Naive B cell (primary cell): ENCODE measurements at places on chromosomes 5 and 9.

GRCh38 chr9:128275198-128276007, at the start of gene GOLGA2:
Gene GOLGA2 (minus strand): TSS chr9:128276007. CDS start chr9:128275976, 31 bp downstream.
- no peak for DNase-seq

GRCh38 chr5:133332439-133333024, 279.8 kb downstream of the FSTL4 start:
- no peak for DNase-seq

GRCh38 chr5:166262395-166262794, 2029.0 kb upstream of the WWC1 start:
- DNase-seq: no peak

DNA sequence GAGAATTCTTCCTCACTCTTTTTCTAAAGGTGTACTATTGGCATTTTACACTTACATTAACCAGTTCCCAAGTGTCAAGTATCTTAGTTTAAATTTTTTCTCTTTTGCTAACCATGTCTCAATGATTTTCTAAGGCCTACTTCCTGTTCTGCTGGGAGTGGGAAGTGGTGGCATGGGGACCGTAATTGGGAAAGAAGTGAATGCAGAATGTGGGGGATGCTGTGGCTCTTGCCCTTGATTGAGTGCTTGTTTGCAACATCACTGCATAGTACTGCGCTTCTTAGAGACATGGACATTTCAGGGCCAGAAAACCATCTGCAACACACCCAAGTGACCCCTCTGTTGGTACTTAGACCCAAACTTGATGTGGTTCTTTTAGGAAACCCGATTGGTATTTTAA, 32.8 kb downstream of the MRRF start:
- DNase-seq: no peak

DNA sequence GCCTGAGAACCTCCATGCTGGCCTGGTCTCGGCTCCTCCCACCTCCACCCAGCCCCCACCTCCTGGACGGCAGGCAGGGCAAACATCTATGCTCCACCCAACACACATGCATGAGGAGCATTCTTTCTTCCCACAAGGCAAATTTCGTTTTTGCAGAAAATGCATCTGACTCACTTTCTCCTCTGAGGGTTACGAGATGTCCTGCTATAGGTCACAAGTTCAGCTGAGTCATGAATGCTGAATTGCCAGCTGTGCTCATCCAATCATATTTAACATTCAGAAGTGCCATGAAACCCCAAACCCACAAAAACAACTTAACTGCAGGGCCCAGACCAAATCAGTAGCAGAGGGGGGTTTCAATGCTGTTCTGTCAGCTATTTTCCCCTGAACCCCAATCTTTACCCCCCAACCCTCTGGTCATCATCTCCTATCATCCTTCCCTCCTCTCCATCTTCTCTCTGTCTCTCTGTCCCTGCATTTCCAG, 39.0 kb upstream of the OSMR start:
- no peak for DNase-seq

DNA sequence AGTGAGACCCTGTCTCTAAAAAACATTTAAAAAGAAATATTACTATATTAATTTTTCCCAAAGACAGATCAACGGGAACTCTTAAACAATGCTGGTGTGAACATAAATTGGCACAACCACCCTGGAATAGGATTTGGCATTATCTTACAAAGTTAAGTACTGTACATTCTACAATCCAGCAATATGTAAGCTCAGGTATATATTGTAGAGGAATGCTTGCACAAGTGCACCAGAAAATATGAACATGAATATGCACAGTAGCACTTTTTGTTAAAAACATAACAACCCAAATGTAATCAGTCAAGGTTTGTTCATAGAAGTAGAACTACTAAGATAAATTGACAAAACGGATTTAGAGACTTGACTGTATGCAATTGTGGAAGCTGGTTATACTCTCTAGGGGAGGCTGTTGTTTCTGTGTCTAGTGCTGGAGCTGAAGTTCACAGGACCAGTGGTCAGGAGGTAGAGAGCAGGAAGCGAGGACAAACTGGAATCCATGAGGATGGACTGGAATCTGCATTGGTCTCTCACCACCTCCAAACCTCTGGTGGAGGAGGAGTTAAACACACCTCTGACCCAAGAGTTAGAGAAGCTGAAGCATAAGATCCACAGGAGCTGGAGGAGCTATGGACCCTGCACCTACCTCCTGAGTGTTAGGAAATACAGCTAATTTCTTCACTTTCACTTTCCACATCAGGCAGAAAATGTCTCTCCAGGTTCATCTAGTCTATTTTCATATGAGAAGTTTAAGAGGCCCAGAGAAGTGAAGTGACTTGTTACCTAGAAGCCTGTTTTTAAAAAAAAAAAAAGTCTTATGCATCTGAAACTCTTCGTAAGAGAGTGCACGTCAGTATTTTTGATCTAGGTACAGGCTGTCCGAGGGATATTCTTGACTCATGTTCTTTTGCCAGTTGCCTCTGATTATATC, 20.3 kb upstream of the RIC1 start:
- no peak for DNase-seq

DNA sequence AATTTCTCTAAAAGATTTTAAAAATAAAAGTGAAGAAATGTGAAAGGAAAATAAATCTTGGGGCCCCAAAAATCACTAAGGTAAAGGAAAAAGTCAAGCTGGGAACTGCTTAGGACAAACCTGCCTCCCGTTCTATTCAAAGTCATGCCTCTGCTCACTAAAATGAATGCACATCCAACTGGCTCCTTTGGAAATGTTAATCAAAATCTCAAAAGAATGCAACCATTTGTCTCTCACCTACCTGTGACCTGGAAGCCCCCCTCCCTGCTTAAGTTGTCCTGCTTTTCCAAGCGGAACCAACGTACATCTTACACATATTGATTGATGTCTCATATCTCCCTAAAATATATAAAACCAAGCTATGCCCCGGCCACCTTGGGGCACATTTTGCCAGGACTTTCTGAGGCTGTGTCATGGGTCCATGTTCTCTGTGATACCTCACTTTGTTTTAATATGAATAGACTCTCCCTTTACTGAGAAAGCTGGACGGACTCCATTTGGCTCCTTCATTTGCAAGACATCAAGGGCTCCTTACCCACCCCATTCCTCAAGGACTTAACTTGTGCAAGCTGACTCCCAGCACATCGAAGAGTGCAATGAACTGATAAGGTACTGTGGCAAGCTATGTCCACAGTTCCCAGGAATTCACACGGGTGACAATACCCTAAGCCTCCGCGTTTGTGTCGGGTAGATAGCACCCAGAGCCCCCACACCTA, 164.3 kb downstream of the SMC2 start:
- no peak for DNase-seq

- DNase-seq: no peak
Observed at GRCh38 chr9:82599336-82599949, 463.5 kb downstream of the RASEF start.

GRCh38 chr9:133488686-133489252, 9.9 kb upstream of the SLC2A6 start:
- DNase-seq: no peak

DNA sequence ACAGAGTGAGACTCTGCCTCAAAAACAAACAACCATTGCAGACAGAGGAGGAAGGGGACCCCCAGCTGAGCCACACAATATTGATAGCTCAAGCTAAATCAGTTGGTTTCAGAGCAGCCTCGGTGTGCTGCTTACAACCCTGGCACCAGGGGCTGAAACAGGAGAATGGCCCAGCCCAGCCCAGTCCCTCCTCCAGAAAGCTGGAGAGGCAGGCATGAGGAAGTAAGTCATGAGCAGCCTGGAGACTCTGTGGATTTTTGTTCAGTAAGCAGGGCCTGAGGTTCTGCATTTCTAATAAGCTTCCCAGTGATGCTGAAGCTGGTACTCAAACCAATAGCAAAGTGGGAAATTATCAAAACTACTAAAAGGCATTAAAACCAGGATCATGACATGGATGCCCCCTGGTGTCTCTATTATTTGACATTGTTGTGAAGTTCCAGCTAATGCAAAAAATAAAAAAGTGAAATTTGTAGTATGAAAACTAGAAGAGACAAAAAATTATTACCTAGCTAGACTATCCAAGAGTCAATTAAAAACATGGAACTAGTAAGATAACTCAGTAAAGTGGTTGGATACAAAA, 14.2 kb downstream of the PRRT1B start:
- DNase-seq: no peak

DNA sequence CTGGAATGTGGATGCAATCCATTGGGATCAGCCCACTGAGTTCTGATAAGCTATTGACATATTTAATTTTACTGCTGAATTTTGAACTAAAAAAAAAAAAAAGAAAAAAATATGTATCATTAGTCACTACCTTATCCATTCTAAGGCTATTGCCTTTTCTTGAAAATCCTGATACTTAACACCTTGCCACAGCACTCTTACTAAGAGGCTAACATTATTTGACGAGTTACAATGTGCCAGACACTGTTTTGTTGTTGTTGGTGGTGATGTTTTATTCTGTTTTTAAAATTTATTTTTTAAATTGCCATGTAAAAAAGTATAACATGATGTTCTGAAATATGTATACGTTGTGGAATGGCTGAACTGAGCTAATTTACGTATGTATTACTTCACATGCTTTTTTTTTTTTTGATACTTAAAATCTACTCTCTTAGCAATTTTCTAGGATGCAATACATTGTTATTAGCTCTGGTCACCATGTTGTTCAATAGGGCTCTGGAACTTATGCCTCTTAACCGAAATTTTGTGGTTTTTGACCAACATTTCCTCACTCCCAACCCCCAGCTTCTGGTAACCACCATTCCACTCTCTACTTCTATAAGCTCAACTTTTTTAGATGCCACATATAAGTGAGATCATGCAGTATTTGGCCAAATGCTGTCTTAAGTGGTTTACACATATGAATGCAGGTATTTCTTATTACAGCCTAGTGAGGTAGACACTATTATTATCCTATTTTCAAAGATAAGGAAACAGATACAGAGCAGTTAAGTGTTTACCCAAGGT, 134.8 kb upstream of the PCA3 start:
- no peak for DNase-seq

- no peak for DNase-seq
Observed at GRCh38 chr5:107977550-107978071, 306.9 kb upstream of the EFNA5 start.

GRCh38 chr5:149561848-149562247, 10.6 kb upstream of the CSNK1A1 start:
- no peak for DNase-seq

GRCh38 chr5:180208435-180209081, 453 bp downstream of the RASGEF1C start:
- no peak for DNase-seq

GRCh38 chr9:2116073-2116472, 100.9 kb downstream of the SMARCA2 start:
- no peak for DNase-seq

DNA sequence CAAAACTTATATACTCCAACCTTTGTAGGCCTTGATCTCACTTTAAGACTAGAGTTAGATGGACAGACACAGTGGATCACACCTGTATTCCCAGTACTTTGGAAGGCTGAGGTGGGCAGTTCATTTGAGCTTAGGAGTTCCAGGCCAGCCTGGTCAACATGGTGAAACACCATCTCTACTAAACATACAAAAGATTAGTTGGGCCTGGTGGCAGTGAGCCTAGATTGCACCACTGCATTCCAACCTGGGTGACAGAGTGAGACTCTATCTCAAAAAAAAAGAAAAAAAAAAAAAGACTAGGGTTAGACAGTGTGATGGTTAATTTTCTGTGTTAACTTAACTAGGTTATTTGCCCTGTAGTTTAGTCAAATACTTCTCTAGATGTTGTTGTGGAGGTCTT, 74.1 kb downstream of the CFAP95 start:
- DNase-seq: no peak

GRCh38 chr5:143216211-143216610, 187.3 kb downstream of the NR3C1 start:
- DNase-seq: no peak

- DNase-seq: no peak
Observed at GRCh38 chr5:149913436-149914419, 30.9 kb downstream of the PDE6A start.

GRCh38 chr5:96660971-96661854, 963 bp upstream of the CAST start:
- DNase-seq: peak; percentile 54

- DNase-seq: no peak
Observed at GRCh38 chr9:112009656-112010055, 113.0 kb downstream of the UGCG start.

DNA sequence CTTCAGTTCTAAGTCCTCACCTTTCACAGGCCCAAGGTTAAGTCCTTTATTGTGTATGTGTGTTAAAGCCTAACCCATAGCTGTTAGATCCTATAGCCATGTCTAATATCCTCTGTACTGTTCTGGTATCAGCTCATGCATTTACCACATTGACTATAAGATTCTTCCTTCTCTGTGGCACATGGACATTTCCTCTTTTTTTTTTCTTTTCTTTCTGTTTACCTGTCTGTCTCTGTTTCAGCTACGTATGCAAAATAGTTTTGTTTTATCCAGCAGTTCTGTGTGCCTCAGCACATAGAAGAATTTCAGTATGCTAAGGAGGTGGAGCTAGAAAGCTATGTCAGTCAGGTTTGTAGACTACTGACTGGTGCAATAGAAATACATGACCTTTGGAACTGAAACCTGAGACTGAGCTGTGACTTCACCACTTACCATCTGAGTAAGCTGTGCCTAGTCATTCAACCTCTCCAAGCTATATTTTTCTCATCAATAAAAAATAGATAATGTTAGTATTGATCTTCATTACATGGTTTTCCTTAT, 155.6 kb upstream of the VLDLR start:
- DNase-seq: no peak

GRCh38 chr5:89407054-89407453, 524.1 kb upstream of the MEF2C start:
- no peak for DNase-seq

DNA sequence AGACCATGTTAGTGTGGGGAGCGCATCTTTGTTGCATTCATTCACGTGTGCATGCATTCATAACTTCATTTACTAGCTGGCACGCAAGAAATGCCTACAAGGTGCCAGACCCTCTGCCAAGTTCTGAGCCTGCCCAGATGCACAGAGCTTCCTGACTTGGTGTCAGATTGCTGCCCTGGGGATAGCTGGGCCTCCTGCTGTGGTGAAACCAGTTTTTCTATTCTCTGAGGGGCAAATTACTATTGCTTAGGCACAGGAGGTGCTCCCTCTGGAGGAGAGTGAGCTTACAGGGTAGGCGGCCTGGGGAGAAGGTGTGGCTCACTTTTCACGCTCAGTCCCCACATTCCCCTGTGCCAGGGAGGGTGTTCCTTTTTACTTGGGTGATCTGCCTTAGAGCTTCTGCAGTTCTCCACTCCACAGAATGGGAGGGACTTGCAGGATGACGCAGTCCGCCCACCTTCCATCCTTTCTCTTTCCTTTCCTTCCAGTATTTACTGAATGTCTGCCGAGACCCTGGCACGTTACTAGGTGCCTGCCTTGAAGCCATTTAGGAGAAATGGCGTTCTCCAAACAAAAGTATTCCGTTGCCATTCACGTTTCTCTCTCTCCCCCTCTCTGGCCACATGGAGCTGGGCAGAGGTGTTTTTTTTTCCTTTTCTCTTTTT, 27.9 kb upstream of the CTNNA1 start:
- peak; percentile 2 for DNase-seq

GRCh38 chr5:173967241-173967640, 21.7 kb upstream of the C5orf47 start:
- DNase-seq: no peak

GRCh38 chr5:93246090-93246855, 334.7 kb downstream of the NR2F1-AS1 start:
- no peak for DNase-seq

GRCh38 chr5:54703565-54704255, 186.2 kb downstream of the SNX18 start:
- no peak for DNase-seq
